ENCODE measurements at places on chromosomes 11 and 22.
A peak's percentile ranks its signal among the peaks of the same experiment; 100 is the strongest.

DNA sequence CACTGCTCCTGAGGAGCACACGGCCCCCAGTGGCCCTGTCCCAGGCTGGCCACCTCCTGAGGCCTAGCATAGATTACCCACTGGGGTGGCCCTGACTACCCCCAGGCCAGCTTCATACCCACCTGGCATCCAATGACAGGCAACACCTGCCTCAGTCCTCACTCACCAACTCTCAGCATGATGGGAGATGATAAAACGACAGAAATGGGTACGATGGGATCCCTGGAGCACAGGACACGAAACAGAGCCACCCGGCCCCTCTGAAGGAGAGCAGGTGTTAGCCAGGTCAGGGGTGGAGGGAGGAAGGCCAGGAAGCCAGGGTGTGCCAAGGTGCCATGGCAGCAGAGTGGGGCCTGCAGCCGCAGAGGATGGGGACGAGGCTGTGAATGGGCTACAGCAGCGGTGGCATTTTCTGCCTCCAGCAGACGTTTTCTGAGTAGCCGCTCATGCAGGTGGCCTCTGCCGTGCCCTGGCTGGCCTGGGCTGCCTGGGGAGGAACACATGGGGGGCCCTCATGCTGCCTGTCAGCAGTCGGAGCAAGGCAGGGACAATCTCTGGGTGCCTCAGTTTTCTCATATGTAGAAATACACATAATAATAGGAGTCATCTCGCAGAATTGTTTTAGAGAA is 50.2 kb upstream of the FGF3 start:
- H3K27me3 ChIP-seq: no peaks in the 10 kb centered on the region
- H3K36me3 ChIP-seq: no peaks in the 10 kb centered on the region
- H3K27ac ChIP-seq: no peak overlapping the region
- H3K4me1 ChIP-seq: no peaks in the 10 kb centered on the region
- H3K4me3 ChIP-seq: no peak overlapping the region

- H3K27me3 ChIP-seq: no peaks in the 10 kb centered on the region
- no peaks in the 10 kb centered on the region for H3K36me3 ChIP-seq
- no peaks in the 10 kb centered on the region for H3K4me1 ChIP-seq
- H3K4me3 ChIP-seq: no peak overlapping the region
- no peak for DNase-seq
These were observed 16.4 kb downstream of the RPL27A start for GRCh38 chr11:8698917-8699441.

DNA sequence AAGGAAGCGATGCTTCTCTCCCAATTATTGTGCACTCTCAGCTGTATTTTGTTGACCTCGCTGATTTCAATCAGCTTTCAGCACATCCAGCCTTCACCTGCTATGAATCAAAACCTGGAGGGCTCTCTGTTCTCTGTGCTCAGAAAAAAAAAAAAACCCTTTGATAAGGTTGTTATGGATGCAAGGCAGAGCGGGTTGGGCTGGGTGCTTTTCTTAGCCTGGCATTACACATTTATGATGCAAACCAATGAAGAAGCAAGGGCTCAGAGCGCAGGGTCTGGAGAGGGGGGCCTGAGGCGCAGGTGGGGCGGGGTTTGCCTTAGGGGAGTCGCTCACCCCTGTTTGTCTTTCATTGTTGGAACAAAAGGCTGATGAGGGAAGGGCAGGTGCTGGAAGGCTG is 86.0 kb upstream of the CADM1 start:
- H3K27ac ChIP-seq: no peak overlapping the region
- H3K27me3 ChIP-seq: no peaks in the 10 kb centered on the region
- H3K4me1 ChIP-seq: no peaks in the 10 kb centered on the region
- H3K4me3 ChIP-seq: no peak overlapping the region
- H3K36me3 ChIP-seq: no peaks in the 10 kb centered on the region

GRCh38 chr11:110373051-110373702 is 56.6 kb upstream of the FDX1 start:
- peak overlapping the region; percentile 83 for H3K27ac ChIP-seq
- peaks cover 41% of the 10 kb centered on the region for H3K36me3 ChIP-seq
- peaks cover 56% of the 10 kb centered on the region for H3K4me1 ChIP-seq
- peak overlapping the region; percentile 1 for H3K4me3 ChIP-seq
- DNase-seq: no peak

DNA sequence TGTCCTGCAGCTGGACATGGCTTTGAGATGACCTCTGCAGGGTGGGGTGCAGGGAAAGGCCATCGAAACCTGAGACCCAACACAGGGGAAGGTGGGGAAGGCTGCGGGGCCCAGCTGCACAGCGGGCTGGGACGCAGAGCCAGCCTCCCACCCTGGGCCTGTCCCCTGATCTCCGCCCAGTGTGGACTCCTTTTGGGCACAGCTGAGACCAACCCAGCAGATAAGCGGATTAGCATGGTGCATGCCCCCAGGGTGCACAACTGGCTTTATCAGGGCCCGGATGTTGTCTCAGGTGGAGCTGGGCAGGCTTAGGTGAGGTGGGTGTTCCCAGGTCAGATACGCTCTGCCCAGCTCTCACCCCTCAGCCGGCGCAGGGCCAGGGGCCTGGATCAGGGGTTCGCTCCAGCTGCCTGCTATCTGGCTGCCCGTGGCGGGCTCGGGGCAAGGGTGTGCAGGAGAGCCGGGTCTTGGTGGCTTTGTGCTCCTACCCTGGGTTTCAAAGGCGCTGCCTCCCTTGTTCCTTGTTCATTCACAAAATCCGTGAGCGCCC is 28.1 kb upstream of the MUC5AC start:
- DNase-seq: no peak
- H3K4me1 ChIP-seq: no peaks in the 10 kb centered on the region
- no peak overlapping the region for H3K4me3 ChIP-seq

GRCh38 chr11:17978553-17979287 is 34.1 kb downstream of the SERGEF start:
- no peaks in the 10 kb centered on the region for H3K27me3 ChIP-seq
- H3K4me3 ChIP-seq: no peak overlapping the region
- H3K36me3 ChIP-seq: no peaks in the 10 kb centered on the region

- no peak overlapping the region for H3K27ac ChIP-seq
- H3K4me1 ChIP-seq: peaks cover 7% of the 10 kb centered on the region
- no peak for DNase-seq
- no peaks in the 10 kb centered on the region for H3K36me3 ChIP-seq
- H3K27me3 ChIP-seq: no peaks in the 10 kb centered on the region
These were observed 5.7 kb downstream of the CD6 start for GRCh38 chr11:60977224-60977623.

DNA sequence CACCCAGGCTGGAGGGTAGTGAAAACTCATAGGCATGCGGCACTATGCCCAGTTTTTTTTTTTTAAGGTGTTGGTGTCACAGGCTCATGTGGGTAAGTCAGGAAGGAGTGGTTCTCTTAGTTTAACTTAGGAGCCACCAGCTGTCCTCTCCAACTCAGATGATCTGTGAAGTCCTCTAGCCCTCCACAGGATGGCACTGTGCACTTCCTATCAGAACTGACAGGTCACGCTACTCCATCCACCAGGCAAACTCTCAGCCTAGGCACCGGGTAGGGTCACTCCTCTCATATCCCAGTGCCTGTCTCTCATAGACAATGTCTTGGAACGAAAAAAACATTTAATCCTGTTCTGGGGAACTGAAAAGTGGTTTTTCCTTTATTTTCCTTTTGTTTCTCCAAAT is 16.5 kb downstream of the NAP1L4 start:
- H3K27me3 ChIP-seq: no peaks in the 10 kb centered on the region
- no peaks in the 10 kb centered on the region for H3K4me1 ChIP-seq
- H3K4me3 ChIP-seq: no peak overlapping the region
- no peak overlapping the region for H3K27ac ChIP-seq
- H3K36me3 ChIP-seq: peaks cover 84% of the 10 kb centered on the region

DNA sequence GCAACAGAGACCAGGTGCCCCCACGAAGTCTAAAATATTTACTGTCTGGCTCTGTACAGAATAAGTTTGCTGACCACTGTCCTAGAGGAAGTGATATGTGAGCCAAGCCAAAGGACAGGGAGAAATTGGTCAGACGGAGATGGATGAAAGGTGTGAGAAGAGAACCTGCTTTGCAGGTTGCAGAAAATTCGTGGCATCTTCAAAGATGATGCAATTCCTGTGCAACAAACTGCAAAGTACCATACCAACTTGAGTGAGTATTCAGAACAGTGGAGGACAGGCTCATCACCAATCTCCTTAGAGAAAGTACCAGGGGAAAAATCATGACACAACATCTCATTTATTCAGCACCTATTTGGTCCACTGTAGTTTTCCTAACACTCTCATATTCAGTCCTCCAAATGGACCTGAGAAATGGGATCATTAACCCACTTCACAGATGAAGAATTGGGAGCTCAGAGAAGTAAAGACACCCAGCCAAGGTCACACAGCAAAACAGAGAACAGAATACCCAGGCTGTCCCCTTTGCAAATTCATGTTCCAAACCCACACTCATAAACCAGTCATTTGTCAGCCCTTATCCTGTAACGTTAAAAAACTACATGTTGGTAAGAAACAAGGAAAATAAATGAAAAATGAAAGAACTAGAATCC is 536.8 kb downstream of the MIAT start:
- no peak for DNase-seq
- H3K27me3 ChIP-seq: no peaks in the 10 kb centered on the region
- no peak overlapping the region for H3K4me3 ChIP-seq
- no peak overlapping the region for H3K27ac ChIP-seq
- no peaks in the 10 kb centered on the region for H3K36me3 ChIP-seq

- peaks cover 73% of the 10 kb centered on the region for H3K36me3 ChIP-seq
- H3K4me1 ChIP-seq: no peaks in the 10 kb centered on the region
- H3K27me3 ChIP-seq: no peaks in the 10 kb centered on the region
- no peak overlapping the region for H3K4me3 ChIP-seq
These were observed 31.0 kb downstream of the MCM5 start for GRCh38 chr22:35430897-35431322.

- H3K4me1 ChIP-seq: no peaks in the 10 kb centered on the region
- no peak for DNase-seq
- H3K27ac ChIP-seq: no peak overlapping the region
- H3K36me3 ChIP-seq: no peaks in the 10 kb centered on the region
These were observed 11.3 kb downstream of the MYBPC3 start for GRCh38 chr11:47340980-47341775.

DNA sequence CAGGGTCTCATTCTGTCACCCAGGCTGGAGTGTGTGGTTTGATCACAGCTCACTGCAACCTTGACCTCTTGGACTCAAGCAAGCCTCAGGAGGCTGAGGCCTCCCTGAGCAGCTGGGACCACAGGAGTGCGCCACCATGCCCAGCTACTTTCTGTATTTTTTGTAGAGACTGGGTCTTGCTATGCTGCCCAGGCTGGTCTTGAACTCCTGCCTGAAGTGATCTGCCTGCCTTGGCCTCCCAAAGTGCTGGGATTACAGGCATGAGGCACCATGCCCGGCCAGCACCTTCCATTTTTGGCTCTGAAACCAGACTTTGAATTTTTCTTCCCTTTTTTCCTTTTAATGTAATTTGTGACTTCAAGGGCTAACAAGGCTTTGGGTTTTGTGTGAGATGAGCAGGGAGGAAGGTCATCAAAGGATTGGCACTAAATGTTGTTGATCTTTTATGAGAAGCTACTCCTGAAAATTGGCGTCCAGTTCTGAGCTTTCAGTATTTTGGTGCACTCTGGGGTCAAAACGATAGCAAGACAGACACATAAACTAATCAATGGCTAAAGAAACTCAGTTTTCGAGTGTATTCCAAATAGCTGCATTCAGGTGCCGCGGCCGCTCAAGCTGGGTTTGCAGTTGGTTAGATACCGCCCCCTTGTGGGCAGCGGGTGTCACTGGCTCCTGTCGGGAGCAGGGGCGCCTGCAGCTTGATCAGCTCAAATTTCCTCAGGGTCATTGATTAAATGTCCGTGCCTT is 51.9 kb upstream of the CLMP start:
- peak; percentile 93 for DNase-seq
- H3K4me1 ChIP-seq: peaks cover 45% of the 10 kb centered on the region
- H3K27ac ChIP-seq: no peak overlapping the region
- no peaks in the 10 kb centered on the region for H3K36me3 ChIP-seq
- no peak overlapping the region for H3K4me3 ChIP-seq

- H3K27ac ChIP-seq: no peak overlapping the region
- H3K4me1 ChIP-seq: peaks cover 14% of the 10 kb centered on the region
- H3K36me3 ChIP-seq: peaks cover 4% of the 10 kb centered on the region
- H3K27me3 ChIP-seq: no peaks in the 10 kb centered on the region
These were observed 22.2 kb upstream of the CCDC34 start for GRCh38 chr11:27385245-27385644.

DNA sequence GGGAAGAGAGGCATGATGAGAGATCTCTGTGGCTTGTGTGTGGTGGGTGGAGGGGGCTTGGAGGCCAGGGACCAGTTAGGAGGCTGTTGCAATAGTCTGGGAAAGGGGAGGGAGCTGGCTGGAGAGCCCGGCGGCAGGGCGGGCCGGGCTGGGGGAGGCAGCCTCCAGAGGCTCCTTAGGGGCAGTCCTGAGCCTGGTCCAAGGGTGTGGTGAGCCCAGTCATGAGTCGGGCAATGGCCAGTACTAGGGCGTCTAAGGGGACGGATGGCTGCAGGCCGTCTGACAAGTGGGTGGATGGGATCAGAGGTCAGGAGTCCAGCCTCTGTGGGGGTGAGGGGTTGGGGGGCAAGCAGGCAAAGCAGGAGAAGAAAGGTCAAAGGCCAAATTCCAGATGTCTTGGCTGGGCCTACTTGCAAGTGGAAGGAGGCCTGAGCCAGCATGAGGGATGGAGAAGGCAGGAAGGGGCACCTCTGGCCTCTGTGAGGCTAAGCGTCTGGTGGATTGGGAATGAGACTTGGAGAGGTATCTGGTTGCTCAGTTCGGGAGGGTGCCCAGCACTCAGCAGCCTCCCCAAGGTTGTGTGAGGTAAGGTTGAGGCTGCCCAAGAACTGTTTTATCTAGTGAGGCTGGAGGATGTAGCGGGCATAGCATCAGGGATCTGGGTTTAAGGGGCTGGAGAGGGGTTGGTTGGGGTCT is 6.0 kb upstream of the CD248 start:
- H3K27ac ChIP-seq: peak overlapping the region; percentile 56
- no peaks in the 10 kb centered on the region for H3K27me3 ChIP-seq
- H3K4me1 ChIP-seq: peaks cover 31% of the 10 kb centered on the region
- no peaks in the 10 kb centered on the region for H3K36me3 ChIP-seq
- H3K4me3 ChIP-seq: no peak overlapping the region
- DNase-seq: no peak

DNA sequence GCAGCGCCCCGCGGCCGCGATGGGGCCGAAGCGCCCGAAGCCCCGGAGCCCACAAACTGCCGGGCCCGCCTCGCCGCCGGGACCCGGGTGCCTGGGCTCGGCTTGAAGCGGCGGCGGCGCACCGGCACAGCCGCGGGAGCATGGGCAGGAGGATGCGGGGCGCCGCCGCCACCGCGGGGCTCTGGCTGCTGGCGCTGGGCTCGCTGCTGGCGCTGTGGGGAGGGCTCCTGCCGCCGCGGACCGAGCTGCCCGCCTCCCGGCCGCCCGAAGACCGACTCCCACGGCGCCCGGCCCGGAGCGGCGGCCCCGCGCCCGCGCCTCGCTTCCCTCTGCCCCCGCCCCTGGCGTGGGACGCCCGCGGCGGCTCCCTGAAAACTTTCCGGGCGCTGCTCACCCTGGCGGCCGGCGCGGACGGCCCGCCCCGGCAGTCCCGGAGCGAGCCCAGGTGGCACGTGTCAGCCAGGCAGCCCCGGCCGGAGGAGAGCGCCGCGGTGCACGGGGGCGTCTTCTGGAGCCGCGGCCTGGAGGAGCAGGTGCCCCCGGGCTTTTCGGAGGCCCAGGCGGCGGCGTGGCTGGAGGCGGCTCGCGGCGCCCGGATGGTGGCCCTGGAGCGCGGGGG is 346 bp downstream of the FJX1 start:
- H3K27me3 ChIP-seq: peaks cover 7% of the 10 kb centered on the region
- no peak for DNase-seq
- H3K4me3 ChIP-seq: peak overlapping the region; percentile 56
- H3K27ac ChIP-seq: peak overlapping the region; percentile 72
- H3K36me3 ChIP-seq: no peaks in the 10 kb centered on the region
